Suppressor macrophage (primary cell): ENCODE measurements at places on chromosomes 4 and X.
A peak's percentile ranks its signal among the peaks of the same experiment; 100 is the strongest.

DNA sequence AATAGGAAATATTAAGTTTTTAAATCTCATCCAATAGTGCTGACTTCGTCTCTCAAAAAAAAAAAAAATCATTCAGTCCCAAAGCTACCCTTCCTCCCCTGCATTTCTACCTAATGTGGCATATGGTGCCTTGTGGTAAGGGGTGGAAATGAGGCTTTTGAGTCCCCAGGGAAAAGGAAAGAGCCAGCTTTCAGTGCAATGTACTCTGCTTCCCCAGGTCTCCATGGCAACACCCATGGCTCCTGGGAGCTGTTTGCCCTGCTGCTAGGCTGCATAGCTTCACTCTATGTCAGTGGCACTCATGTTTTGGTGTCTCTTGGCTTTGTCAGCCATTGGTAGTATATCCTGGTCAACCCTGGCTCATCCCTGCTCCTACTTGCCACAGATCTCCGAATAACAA is 175.9 kb downstream of the SLC39A8 start:
- no peak for DNase-seq

DNA sequence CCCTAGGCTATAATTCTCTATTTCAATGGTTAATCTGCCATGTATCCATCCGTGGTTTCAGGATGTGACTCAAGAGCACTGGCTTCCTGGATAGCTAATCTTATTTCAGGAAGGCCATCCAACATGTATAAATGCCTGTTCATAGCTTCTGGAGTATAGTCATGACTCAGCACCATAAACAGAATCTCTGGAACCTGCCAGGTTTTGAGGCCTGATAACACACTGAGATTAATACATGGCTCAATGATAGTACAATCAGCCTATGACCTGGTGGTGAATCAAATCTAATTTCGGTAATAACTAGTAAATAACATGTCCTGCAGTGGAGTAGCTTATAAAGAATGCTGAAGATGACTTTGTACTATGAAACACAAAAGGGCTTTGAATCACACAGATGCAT is 5.7 kb upstream of the IL13RA2 start:
- DNase-seq = no peak

DNA sequence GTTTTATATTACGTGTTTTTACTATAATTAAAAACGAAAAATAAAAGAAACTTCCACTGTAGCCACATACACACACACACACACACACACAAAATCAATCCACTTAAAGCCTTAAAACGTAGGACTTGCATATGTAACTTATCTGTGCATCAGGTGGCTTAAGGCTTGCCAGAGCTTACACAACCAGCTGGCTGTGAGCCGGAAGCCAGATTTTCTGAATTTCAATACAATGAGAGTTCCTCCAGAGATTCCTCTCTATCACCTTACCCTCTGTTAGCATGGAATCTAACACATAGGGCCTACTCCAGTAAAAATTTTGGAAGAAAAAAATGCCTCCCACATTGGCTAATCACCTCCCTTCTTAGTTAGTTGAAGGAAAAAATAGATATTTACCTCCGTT is 27.9 kb upstream of the SLITRK4 start:
- no peak for DNase-seq

GRCh38 chrX:8033175-8033574 is 106.0 kb upstream of the PNPLA4 start:
- no peak for DNase-seq

DNA sequence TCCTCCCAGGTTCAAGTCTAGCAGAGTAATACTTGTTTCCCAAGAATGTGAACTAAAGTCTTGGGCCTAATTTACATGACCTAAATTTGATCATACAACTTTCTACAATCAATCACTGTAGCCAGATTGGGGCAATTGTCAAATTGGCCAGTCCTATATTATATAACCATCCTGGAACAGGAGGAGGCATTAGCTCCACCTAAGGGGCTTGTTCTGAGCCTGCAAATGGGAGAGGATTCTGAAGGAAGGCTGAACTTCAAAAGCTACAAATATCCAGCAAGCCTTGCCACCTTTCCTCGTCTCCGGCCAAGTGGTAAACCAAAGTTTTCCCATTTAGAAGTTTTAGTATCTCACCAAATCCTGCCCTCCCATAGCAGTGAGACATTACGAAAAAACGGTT is 1289.6 kb upstream of the TENM3 start:
- no peak for DNase-seq

GRCh38 chr4:176376032-176376614 is 56.4 kb downstream of the SPCS3 start:
- DNase-seq = peak; percentile 22

GRCh38 chr4:184474263-184475095 is at the start of gene IRF2:
Gene IRF2 (minus strand): TSS chr4:184474550. CDS start chr4:184429064, 45,486 bp downstream.
- peak; percentile 97 for DNase-seq

DNA sequence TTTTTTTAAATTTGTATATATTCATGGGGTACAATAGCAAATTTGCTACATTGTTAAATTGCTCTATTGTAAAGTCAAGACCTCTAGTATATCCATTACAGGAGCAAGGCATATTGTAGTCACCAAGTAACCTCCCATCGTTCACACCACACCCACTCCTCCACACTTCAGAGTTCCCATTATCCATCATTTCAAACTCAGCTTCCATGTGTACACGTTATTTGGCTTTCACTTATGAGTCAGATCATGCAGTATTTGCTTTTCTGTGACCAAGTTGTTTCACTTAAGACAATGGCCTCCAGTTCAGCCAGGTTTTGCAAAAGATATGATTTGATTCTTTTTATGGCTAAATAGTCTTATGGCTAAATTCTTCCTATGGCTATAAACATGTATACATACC is 2614.2 kb downstream of the PCDH7 start:
- DNase-seq = no peak
